ENCODE measurements at places on chromosomes 1 and 21. TPM values are rescaled to one million over a fixed set of nuclear protein-coding genes. Genes with fewer than 3 reads are reported as not detected.

DNA sequence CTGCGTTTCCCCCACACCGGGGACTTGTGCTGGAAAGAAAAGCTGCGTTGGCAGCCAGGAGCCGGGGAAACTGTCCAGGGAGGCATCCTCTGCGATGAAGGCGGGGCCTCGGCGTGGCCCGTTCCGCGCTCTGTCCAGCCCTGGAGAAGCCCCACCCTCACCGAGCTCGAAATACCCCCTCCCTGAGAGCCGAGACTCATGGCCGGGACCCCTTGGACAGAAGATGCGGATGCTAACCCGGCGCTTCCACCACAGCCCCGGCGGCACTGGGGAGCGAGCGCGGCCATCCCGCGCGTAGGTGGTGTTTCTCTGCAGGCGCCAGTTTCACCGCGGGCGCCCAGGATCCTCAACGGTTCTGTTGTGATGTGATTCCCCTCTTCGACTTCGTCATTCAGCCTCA, 31.6 kb downstream of the PDE9A start:
- DNase-seq: no peak

- no peak for DNase-seq
These were observed 7.3 kb upstream of the GJB5 start for GRCh38 chr1:34747638-34747941.

SPRR2B gene
- not detected for total RNA-seq

WNT4 gene
- 38.7 TPM for total RNA-seq

CNKSR1 gene
- total RNA-seq: 50.2 TPM

CFAP141 gene
- not detected for total RNA-seq

TGFB2 gene
- 45.3 TPM for total RNA-seq

GRCh38 chr21:36915014-36915695, 51.3 kb downstream of the HLCS start:
- DNase-seq: no peak

DNA sequence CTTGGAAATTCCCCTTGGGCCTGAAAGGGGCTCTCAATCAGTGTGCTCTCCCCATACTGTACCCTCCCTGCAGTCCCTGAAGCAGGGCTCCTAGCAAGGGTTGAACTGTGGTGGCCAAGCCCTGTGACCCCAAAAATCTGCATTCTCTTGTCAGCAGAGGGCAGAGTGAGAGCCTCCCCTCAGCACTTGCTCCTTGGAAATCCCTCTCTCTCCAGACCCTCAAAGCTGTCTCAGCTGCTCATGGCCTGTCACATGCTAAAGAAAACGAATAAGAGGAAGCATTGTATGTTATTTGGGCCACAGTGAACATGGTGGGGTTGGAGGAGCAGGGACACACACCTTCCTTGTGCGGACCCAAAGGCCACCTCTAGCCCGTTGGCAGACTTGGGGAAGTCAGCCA, 47.2 kb upstream of the SYNC start:
- DNase-seq: no peak

DNA sequence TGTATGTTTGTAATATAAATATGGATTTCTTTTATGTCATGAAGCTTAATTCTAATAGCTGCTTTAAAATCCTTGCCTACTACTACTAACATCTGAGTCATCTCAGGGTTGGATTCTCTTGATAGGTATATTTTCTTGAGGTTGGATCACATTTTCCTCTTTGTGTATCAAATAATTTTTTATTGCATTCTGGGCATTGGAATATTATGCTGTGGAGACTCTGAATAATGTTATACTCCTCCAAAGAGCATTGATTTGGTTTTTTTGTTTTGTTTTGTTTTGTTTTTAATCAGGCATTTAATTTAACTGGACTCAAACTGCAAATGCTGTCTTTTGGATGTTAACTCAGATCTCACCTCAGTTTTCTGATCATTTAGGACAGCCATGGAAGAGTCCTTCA, 8.0 kb downstream of the DHX9 start:
- DNase-seq: no peak

DNA sequence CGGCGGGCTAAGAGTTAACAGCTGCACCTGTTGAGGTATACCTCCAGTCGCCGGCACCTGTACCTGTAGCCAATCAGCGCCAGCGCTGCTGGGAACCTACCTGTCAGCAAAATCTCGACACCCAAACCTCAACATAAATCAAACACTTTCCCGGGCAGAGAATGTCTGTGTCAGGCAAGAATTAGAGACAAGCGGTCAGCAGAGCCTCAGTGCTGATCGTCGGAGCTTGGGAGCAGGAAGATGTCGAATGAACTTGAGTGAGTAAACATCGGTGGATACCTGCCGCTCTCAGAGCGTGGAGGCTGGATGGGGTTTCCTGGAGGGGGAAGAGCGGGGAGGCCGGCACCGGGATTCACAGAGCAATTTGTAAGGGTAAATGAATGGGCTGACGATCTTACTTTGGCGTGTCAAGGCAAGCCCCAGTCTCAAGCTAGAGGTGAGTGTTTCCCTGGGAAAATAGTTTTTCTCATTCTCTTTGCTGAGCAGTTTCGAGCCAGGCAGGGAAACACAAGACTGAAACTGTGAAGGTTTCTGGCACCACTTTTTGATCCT, at the start of gene GRHL3:
GRHL3 (plus strand) TSS at position 46 of the 552 bp plus-strand sequence; CDS start at position 241, 195 bp downstream.
- peak; percentile 57 for DNase-seq

THEM5 gene
- not detected for total RNA-seq

GRCh38 chr1:95716097-95716496, 482.1 kb downstream of the RWDD3 start:
- DNase-seq: no peak

GRCh38 chr1:111720274-111720976, 18.8 kb downstream of the INKA2 start:
- DNase-seq: no peak

DNA sequence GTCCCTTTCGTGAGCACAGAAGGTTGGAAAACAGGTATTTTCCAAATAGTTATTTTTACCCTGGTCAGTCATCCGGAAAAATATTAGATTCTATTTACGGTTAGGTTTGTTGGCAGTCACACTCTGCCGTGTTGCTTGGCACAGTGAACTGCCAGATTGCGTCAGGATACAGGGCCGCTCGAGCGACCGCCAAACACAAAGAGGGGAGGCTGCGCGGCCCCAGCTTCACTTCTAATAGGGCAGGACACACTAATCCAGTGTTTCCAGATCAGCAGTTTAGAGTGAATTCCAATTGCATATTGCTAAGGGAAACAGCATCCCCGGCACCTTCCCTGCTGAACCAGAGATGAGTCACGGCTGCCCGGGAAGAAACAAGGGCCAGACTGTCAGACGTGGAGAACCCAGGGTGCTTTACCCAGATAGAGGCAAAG, 22.9 kb downstream of the UMODL1 start:
- no peak for DNase-seq

ZC3H12A gene
- 9.2 TPM for total RNA-seq

DNA sequence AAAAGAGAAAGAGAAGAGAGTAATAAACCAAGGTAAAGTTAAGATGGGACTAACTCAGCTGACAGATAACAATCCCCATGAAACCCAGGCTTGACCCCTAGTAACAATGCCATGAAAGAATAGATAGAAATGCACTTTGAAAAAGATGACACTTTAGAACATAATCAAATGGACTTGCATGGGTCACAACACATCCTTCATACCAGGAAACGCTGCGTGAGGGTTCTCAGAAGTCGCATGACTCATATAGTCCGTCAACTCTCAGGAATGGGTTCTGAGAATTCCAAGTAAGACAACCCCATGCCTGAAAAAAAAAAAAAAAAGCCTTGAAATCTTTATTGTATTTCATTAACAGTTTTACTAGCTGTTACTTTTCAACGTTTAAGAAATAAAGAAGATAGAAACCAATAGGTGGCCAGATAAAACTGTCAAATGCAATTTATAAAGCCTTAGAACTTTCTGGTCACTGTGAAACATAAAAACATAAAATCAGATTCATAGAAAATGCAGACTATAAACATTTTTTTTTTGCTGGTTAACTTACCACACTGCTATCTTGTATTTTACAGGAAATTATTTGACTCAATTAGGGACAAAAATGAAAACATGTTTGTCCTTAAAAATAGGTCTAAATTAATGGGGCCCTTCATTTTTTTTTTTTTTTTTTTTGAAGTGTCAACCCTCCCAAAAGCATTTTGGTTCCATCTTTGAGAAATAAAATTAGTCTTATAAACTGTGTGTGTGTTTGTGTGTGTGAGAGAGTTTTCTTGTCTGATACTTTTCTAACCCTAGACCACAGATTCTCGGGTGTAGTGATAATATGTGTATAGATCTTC, 202.1 kb downstream of the NCAM2 start:
- no peak for DNase-seq

DNA sequence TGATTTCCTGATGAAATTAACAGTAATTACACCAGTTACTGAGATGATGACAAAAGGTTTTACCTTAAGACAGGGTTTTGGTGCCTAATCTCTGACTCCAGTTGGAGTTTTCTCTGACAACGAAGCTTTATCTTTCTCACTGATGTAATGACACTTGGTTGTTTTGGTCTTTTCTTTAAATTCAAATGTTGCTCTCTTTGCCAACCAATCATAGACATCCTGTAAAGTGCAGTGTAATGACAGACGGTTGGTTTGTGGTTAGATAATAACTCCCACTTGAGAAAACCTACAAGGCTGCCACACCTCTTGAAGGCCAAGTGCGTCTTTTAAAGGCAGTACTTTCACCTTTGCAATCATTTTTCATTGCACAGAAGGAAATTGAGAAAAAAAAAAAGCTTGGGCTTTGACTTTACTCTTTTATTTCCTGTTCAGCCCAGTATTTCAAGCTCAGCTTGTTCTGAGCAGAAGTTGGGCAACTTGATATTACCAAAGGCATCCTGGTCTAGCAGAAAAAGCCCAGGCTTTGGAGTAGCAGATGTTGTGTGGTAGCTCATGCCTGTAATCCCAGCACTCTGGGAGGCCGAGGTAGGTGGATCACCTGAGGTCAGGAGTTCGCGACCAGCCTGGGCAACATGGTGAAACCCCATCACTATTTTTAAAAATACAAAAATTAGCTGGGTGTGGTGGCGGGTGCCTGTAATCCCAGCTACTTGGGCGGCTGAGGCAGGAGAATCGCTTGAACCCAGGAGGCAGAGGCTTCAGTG, 14.9 kb downstream of the PDIK1L start:
- DNase-seq: no peak

CR1 gene
- 0.09 TPM for total RNA-seq

DNA sequence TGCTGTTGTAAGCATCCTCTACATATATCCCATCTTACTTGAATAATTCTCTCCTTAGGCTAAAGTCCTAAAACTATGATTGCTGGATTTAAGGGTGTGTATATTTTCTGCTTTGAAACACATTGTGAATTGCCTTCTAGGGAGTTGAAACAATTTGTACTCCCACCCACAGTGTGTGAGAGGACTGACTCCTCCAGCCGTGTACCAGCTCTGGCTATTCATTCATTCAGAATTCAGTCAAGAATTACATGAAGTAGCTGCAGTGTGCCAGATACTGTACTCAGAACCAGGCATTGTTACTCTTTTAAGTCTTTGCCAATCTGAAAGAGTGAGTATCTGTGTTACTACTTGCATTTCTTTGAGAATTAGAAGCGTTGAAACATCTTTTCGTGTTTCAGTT, 135.0 kb downstream of the DHRS3 start:
- no peak for DNase-seq

GRCh38 chr1:213374369-213374768, 323.3 kb downstream of the RPS6KC1 start:
- DNase-seq: peak; percentile 59

NUDT4B gene
- not detected for total RNA-seq

GRCh38 chr1:225724251-225724650, 53.4 kb upstream of the SRP9 start:
- DNase-seq: no peak

DNA sequence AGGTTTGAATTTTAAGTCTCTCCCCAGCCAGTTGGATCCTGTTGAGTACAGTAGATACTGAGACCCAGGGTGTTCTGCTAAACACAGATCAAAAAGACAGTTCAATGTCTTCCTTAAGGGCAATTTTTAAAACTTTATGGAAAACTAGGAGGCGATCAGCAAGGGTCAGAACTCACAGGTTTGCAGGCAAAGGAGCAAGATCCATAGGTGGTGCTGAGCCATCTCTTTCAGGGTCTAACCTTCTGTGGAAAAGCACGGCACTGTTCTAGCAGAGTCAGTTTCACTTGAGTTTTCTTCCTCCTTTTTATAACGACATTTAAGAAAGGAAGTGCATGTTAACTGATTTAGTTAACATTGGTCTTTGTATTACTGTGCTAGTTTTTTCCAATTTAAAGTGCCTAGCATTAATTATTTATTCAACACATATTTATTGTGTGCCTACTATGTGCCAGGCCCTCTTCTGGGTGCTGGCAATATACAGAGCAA, at the start of gene CD84:
CD84 (minus strand) TSS at position 281 of the 486 bp plus-strand sequence; CDS start at position 222, 59 bp downstream.
- no peak for DNase-seq

DNA sequence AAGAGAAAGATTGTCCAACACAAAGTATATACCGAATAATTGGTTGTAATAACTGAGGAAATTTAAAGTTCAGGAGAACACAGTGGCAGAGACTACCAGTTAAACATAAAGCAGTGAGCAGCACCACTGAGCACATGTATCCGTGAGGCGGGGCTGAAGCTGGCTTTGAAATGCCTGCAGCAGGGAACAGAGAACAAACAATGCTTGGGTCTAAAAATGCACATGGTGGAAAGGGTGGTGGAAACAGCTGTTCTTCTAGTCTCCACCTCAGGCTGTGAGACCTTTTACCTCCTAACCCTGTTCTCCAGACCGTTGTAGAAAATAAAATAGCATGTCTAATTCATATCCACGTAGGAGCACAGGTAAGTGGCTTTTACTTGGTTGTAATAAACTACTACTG, 7.7 kb upstream of the GNG4 start:
- DNase-seq: no peak

GRCh38 chr1:117897551-117897950, 31.9 kb downstream of the GDAP2 start:
- no peak for DNase-seq

DNA sequence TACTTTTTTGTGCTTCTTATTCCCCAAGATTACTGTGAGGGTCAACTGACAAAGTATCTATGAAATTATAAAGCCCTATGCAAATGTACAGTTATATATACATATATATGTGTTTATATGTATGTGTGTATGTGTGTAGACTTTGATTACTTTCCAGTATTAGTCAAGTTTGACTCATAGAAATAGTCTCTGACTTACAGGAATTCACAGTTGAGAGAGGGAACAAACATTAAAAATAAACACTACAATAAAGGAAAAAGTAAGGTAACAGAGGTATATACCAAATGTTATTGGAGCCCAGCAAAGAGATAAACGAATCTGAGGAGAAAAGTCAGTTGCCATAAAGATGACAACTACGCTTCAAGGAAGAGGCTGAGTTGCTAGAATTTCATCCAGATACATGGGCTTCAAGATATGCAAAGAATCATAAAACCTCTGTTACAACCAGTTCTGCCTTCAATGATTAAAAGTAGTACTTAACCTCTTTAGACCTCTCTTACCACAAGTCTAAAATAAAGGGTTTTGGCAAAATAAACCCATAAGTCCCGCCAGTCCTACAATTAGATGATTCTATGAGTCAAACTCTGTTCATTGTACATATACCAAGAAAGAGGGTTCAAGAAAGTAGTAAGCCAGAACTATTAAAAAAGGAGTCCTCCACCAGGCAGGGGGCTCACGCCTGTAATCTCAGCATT, 7.2 kb downstream of the IFT25 start:
- DNase-seq: no peak

KLHDC9 gene
- total RNA-seq: 4.2 TPM

MARK1 gene
- total RNA-seq: 11.8 TPM

Measured in mesothelial cell of epicardium (in vitro differentiated cells).